ENCODE measurements at places on chromosomes 7 and 10. TPM values are rescaled to one million over a fixed set of nuclear protein-coding genes. Genes with fewer than 3 reads are reported as not detected.

DNA sequence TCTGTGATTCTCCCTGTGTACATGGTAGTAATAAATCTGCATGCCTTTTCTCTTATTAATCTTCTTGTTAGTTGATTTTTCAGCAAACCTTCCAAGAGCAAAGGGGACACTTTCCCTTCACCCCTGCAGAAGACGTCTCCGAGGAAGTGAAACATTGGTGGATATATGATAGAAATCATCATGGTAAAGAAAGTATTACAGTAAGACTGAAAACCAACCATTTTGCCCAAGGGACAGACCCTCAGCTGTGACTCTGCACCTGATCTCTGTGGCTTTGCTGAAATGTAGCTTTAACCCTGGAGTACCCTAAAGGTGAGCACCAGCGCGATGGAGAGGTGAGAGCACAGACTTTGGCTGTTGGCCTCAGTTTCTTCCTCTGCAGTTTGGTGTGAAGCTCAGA, 32.8 kb upstream of the MYO3A start:
- DNase-seq = no peak

DNA sequence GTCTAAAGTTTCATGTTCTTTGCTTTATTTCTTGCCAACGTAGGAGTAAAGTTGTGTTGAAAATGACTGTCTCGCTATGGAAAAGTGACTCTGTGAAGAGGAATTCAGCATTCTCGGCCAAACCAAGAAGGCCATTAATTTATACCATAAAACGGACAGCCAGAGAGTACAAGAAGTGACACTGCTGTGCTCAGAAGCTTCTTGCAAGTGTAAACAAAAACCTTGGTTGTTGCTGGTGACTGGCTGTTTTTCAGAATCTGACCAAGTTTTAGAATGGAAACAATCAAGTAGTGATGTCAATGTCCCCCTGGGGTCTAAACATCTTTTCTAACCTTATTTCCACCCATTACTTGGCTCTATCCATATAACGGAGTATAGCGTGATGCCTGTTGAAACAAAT, 201.9 kb downstream of the INHBA start:
- no peak for DNase-seq

GRCh38 chr7:125316466-125316865, 386.8 kb upstream of the POT1 start:
- DNase-seq = peak; percentile 11

- no peak for DNase-seq
These were observed 620 bp downstream of the BET1 start for GRCh38 chr7:94003446-94004023.

- no peak for DNase-seq
These were observed 6.5 kb downstream of the BAG3 start for GRCh38 chr10:119657725-119658124.

DNA sequence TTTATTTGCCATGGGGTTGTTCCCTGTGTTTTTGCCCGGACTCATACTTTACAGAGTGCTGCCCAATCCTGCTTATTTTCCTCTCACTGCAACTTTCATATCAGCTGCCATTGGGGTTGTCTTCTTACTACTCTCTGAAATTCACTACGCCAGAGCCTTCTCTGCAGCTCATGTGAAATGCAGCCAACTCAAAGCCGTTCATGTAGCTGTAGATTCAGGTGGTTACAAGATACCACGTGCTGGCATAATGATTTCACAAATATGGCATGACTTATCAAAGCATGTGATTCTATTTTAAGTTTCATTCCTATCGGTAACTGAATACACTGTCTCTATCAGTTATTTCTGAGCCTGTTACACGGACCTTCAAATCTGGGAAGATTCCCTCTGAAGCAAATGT, 130.3 kb upstream of the WNT16 start:
- DNase-seq = no peak

DNA sequence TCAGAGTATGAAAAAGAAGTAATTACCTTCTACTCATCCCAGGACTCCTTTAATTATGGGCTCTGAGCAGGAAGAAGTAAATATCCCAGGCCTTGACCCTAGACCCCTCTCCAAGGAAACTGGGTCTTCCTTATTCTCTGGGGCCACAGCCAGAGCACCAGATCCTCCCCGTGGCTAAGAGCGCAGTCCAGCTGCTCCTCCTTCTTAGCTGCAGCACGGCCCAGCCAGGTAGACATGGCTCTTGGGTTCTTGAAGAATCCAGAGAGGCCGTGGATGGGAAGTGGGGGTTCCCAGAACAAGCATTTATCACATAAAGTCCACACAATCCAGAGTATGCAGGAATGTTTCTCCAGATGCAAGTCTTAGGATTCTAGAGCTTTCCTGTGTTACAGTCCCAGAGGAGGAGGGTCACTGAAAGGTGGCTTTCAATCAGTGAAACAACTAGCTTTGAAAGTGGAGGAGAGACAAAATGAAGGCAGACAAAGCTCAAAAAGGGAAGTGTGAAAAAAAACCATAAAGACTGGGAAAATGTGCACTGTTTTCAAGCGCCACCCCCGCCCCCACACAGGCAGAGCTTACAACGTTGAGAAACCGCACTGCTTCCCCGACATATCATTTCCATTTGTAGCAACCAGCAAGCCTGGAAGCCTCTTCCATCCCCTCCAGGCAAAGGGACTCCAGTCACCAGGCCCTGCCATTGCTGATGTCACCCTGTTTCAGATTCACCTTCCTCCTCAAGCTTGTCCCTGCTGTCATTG, 396.5 kb upstream of the MKI67 start:
- no peak for DNase-seq

DNA sequence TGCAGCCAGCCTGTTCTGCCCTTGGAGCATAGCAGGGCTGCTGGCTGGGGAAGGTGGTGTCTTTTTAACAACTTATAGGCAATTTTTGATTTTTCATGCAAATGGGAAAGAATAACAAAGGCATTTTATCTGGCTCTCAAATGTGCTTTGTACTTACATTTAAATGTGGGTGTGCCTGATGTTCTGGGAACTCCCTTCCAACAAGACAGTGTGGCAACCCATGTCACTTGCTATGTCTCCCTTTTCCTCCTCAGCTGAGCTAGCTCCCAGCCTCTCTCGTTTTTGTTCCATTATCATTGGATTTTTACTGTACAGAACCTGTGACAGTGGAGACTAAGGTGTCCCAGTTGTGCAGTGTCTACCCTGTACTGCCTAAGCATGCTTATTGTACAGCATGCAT, 93.5 kb upstream of the PDCD4 start:
- no peak for DNase-seq

- DNase-seq = peak; percentile 43
These were observed 122.5 kb downstream of the KIAA1217 start for GRCh38 chr10:24331457-24331856.

DNA sequence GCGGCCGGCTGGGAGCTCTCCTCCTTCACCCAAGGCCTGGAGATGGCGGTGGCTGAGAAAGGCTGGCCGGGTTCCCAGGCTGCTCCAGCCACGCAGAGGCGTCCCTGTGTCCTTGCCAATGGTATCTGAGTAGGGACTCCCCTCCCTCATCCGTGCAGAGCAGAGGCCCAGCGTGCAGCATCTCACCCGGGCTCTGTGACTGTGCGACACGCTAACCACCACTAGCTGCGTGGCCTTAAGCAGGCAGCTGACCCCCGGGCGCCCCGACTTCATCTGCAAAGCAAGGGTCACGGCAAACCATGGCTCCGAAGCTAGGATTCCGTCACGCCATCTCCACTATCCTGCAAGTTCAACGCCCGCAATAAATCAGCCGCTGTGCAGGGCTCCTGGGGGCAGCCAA, 47.2 kb upstream of the TNRC18 start:
- no peak for DNase-seq

DNA sequence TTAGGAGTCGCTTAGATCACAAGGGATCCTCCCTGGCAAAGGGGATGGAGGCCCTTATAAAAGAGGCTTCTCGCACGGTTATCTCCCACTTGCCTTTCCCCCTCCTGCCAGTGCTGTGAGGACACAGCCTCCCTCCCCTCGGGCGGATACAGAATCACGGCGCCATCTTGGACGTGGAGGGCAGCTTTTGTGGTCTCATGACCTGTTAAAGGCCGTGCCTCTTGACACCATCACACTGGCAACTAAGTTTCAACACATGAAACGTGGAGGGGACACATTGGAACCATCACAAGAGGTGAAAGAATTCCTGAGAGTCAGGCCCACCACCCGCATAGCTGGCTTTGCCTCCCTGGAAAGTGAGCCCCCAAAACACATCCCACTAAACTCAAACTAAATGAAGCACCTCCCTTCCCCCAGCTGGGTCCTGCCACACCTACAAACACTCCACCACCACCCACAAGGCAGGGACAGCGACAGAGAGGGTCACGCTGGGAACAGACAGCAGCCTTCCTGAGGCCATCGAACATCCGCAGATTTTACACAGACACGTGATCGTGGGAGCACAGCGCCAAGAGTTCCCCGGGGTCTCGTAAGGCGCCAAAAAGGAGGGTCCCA, 110.6 kb downstream of the TCERG1L start:
- peak; percentile 42 for DNase-seq

TUBB8 gene
- 0.85 TPM for polyA plus RNA-seq

HTRA1 gene
- 51.3 TPM for polyA plus RNA-seq

SRRM3 gene
- polyA plus RNA-seq = 0.37 TPM

PLXDC2 gene
- 116 TPM for polyA plus RNA-seq

TNPO3 gene
- polyA plus RNA-seq = 36.3 TPM

ADRA2A gene
- 0.15 TPM for polyA plus RNA-seq

CYP26C1 gene
- not detected for polyA plus RNA-seq

All from left lung (tissue), 14 donors.